Activated T-cell treated with anti-CD3 and anti-CD28 coated beads, Interleukin-2, amount 50 U/mL, for 72 hours (primary cell): ENCODE measurements at places on chromosomes 11 and 22. TPM values are rescaled to one million over a fixed set of nuclear protein-coding genes. Genes with fewer than 3 reads are reported as not detected.

GRCh38 chr11:61930933-61931332 lies 13.6 kb upstream of the RAB3IL1 start:
- peaks cover 3% of the 10 kb centered on the region for H3K36me3 ChIP-seq
- H3K27ac ChIP-seq, result no peak overlapping the region
- no peaks in the 10 kb centered on the region for H3K4me1 ChIP-seq
- DNase-seq, result no peak
- no peak overlapping the region for H3K4me3 ChIP-seq

C11orf91 gene
- not detected for total RNA-seq

DNA sequence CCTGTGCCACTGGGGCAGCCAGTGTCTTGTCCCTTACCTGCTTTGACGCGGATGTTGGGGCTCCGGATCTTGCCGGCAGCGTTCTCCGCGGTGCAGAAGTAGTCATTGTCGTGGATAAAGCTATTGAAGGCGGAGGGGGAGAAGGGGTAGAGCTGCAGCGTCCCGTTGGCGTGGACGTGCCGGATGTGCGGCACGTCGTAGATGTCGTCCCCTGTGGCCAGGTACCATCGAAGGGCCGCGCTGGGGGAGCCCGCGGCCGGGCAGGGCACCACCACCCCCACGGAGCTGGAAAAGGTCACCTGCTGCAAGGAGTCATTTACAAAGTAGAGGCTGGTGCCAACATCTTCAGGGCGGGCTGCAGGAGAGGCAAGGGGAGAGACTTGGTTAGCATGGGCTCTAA lies 16.6 kb downstream of the DSCAML1 start:
- DNase-seq, result no peak
- H3K27me3 ChIP-seq, result peaks cover 38% of the 10 kb centered on the region
- H3K4me3 ChIP-seq, result no peak overlapping the region

DNA sequence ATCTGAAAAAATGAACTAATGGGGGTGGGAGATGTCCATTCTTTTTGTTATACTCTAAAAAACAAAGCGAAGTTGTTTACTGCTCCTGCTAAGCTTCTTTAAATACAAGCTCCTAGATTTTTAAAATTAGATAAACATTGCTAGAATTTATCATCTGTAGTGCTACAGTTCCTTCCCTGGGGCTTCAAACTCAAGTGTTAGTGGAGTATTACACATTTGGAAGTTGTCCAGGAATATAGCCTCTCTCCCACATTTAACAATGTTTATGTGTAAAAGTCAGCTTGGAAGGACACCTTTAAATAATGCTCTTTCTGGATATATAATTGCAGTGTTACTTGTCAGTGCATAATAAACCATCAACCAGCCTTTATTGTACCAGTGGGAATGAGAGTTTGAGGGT lies 155.5 kb downstream of the SPON1 start:
- H3K36me3 ChIP-seq, result no peaks in the 10 kb centered on the region
- no peaks in the 10 kb centered on the region for H3K27me3 ChIP-seq
- peaks cover 20% of the 10 kb centered on the region for H3K4me1 ChIP-seq
- DNase-seq, result no peak
- no peak overlapping the region for H3K4me3 ChIP-seq
